ENCODE measurements at places on chromosomes 2 and 18.
A peak's percentile ranks its signal among the peaks of the same experiment; 100 is the strongest.

DNA sequence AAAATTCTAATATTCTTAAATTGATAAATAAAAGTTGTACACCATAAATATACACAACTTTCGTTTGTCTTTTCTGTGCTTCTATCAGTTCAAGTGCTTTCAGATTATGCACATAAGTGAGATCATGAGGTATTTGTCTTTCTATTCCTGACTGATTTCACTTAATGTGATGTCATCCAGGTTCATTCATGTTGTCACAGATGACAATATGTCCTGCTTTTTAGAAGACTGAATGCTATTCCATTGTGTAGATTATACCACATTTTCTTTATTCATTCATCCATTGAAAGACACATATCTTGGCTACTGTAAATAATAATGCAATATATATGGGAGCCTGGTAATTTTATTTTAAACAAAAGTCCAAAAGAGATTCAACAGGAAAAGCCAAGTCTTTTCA lies 190.1 kb upstream of the ERBB4 start:
- DNase-seq: no peak

- DNase-seq: no peak
Observed at GRCh38 chr2:132915812-132916549, 246.0 kb upstream of the LYPD1 start.

GRCh38 chr2:84317135-84317534 lies 141.9 kb downstream of the SUCLG1 start:
- DNase-seq: no peak

GRCh38 chr2:130341562-130342019 lies 1.1 kb upstream of the IMP4 start:
- DNase-seq: no peak

GRCh38 chr2:239552213-239552926 lies 151.6 kb upstream of the HDAC4 start:
- no peak for DNase-seq

GRCh38 chr2:133609664-133610063 lies 41.4 kb upstream of the NCKAP5 start:
- no peak for DNase-seq

DNA sequence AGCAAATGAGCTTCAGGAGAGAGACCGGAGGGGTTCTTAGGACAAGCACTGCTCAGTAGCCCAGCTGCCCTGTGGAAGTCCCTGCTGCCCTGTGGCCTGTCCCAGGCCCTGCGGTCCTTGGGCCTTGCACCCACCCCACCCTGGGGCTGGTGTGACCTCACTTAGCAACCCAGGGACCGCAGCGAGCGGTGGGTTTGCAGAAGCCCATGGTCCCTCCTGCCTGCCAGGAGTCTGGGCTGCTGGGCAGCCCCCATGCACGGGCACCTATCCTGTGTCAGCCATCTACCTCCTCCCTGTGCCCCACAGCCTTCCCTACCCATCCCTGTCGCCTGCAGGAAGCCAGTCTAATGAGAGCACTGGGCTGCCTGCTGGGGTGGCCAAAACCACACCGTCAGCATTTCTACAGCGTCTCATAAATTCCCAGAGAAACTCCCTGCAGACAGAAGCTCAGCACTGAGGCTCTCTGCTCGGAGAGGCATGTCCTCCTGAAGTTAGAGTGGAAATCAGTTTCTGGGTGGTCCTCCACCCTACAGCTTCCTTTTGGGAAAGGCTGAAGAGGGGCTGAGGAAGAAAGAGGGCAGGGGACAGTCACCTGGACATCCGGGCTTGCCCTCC lies 231.1 kb upstream of the HS6ST1 start:
- no peak for DNase-seq

GRCh38 chr2:37672104-37672869 lies 845 bp upstream of the CDC42EP3 start:
- DNase-seq: peak; percentile 82

- no peak for DNase-seq
Observed at GRCh38 chr2:204480676-204481075, 64.6 kb upstream of the PARD3B start.

DNA sequence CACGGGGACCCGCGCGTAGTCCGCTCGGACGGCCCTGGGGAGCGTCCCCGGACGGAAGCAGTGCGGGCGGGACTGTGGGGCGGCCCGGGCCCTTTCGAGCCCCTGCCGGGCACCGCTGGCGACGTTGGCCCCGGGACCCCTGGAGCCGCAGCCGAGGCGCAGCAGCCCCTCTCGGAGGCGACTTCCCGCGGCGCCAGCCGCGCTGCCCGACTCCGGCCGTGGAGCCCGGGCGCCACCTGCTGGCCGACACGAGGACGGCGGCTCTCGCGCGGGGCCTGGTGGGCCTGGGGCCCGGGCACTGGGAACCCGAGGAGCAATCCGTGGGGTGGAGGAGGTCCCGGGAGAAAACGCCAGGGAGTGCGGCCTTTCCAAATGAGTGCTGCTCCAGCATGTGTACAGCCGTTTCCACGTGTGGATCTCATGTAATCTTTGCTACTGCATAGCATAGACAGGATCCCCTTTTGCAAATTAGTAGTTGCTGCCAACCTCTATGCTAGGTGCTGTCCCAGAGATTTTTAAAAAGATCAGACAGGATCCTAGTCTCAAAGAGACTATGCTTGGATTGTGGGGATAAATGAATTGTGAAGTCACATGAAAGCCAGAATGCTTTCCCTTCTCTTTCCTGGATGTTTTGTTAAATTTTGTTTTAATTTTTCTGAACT lies 4.0 kb downstream of the ID2 start:
- DNase-seq: peak; percentile 51

DNA sequence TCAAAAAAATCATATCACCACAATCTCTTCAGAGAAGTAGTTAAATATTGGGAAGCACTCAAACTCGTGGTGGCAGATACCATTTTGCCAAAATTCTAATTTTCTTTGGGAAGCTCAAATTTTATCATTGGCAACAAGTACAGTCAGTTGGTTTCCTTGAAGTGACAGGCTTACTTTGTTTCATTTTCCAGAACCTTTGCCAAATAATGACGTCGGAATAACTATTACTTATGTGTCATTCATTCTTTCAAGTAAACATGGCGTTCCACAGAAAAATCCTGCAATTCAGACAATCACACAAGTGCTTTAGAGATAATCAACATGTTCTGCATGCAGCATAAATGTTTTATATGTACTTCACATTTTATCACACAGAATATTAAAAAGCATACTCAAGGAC lies 5.4 kb downstream of the TTLL4 start:
- DNase-seq: no peak

DNA sequence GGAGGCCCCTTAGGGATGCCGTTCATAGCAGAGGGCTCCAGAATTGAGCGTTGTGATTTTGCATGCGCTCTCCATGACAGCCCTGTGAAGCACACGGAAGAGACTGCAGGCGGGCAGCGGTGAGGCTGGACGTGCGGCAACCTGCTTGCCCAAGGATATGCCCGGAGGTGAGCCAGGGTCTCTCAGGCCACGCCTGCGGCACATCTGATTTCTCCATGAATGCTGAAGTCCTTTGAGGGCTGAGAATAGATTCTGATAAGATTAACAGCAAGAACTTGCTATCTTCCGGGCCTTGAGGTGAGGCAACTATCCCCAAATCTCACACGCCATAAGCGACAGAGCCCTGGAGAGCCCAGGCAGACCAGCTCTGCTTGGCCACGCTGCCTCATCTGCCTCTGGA lies 55.6 kb upstream of the LAMA1 start:
- DNase-seq: no peak

GRCh38 chr2:57943315-57943714 lies 103.3 kb upstream of the VRK2 start:
- no peak for DNase-seq
